ENCODE measurements at places on chromosomes 1 and 21. TPM values are rescaled to one million over a fixed set of nuclear protein-coding genes. Genes with fewer than 3 reads are reported as not detected.

DNA sequence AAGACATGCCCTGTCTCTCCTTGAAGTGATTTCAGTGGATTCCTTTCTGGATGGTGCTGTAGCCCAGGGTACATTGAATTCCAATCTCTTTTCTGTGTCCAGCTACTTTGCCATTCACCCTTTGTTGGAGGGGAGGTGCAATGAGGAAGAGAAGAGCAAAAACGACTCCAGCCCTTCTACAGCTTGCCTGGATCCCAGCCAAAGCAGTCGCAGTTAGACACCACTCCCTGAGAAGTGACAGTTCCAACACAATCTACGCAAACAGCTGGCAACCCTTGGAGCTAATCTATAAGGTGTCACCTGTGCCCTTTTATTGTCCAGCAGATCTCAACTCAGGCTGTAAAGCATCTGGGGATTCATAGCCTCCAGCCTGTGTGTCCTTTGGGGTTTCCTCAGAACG lies 4.6 kb downstream of the CD244 start:
- no peaks in the 10 kb centered on the region for H3K4me1 ChIP-seq
- no peak for DNase-seq
- H3K36me3 ChIP-seq = no peaks in the 10 kb centered on the region
- H3K27me3 ChIP-seq = no peaks in the 10 kb centered on the region

- no peaks in the 10 kb centered on the region for H3K36me3 ChIP-seq
- DNase-seq = no peak
- H3K4me3 ChIP-seq = no peak overlapping the region
- no peak overlapping the region for H3K27ac ChIP-seq
Observed at GRCh38 chr1:29713857-29714256, 477.5 kb downstream of the PTPRU start.

- peaks cover 7% of the 10 kb centered on the region for H3K27me3 ChIP-seq
- no peak for DNase-seq
- no peaks in the 10 kb centered on the region for H3K4me1 ChIP-seq
- H3K36me3 ChIP-seq = no peaks in the 10 kb centered on the region
Observed at GRCh38 chr1:143721024-143721373, 250.8 kb downstream of the FAM72C start.

- H3K4me3 ChIP-seq = peak overlapping the region; percentile 80
- DNase-seq = no peak
- H3K36me3 ChIP-seq = no peaks in the 10 kb centered on the region
- no peaks in the 10 kb centered on the region for H3K27me3 ChIP-seq
Observed at GRCh38 chr1:89842567-89843272, 21.9 kb downstream of the LRRC8D start.

DNA sequence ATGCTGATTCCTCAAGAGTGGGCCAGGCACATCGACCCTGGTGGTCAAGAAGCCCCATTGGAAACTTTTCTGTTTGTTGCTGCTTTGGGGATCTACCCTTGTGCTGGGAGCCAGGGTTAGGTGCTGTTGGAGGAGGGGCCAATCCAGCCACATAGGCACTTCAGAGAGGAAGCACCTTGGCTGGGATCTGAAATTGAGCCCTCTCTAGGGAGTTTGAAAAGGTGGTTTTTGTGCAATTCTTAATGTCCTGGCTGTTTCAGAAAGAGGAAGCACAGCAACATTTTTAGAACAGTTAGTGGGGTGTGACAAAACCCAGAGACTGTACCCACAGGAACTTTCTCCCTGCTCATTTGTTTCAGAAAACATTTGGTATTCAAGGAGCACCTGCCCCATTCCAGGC lies 17.2 kb upstream of the BEND5 start:
- peak; percentile 79 for DNase-seq
- H3K27ac ChIP-seq = peak overlapping the region; percentile 62
- H3K4me1 ChIP-seq = peaks cover 80% of the 10 kb centered on the region
- H3K27me3 ChIP-seq = no peaks in the 10 kb centered on the region
- no peaks in the 10 kb centered on the region for H3K36me3 ChIP-seq
- no peak overlapping the region for H3K4me3 ChIP-seq

NBPF3 gene
- 10.0 TPM for total RNA-seq

DENND2C gene
- total RNA-seq = 2.6 TPM

FTCD gene
- not detected for total RNA-seq

DNA sequence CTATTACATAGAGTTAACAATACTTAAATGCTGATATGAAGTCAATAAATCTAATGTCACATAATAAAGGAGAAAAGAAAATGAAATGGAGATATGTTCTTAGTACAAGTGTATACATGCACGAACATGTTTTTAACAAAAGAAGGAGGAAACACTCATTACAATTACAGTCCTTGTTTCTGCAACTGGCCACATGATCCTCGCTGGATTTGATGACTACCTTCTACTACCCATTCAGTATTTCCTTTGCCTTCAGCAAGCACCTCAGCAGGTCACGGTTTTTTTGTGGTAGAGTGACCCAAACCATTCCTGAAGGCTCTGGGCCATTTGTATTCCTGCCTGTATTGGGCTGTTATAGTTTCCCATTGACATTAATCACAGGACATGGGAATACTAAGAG lies 172.8 kb upstream of the CXADR start:
- H3K27me3 ChIP-seq = no peaks in the 10 kb centered on the region
- no peaks in the 10 kb centered on the region for H3K4me1 ChIP-seq
- H3K27ac ChIP-seq = no peak overlapping the region
- H3K36me3 ChIP-seq = no peaks in the 10 kb centered on the region
- H3K4me3 ChIP-seq = no peak overlapping the region

TRIM45 gene
- 3.6 TPM for total RNA-seq

TDRKH gene
- 14.1 TPM for total RNA-seq

PADI1 gene
- not detected for total RNA-seq

HIPK1 gene
- 76.0 TPM for total RNA-seq

GRCh38 chr21:35945089-35945671 lies 115.1 kb downstream of the SETD4 start:
- no peak overlapping the region for H3K27ac ChIP-seq
- no peaks in the 10 kb centered on the region for H3K4me1 ChIP-seq
- H3K27me3 ChIP-seq = no peaks in the 10 kb centered on the region
- no peaks in the 10 kb centered on the region for H3K36me3 ChIP-seq
- no peak for DNase-seq

OR2T33 gene
- not detected for total RNA-seq

TRIM67 gene
- total RNA-seq = not detected

GRCh38 chr1:3357526-3358297 lies 96.8 kb upstream of the ARHGEF16 start:
- H3K36me3 ChIP-seq = no peaks in the 10 kb centered on the region
- no peak overlapping the region for H3K4me3 ChIP-seq
- H3K27me3 ChIP-seq = no peaks in the 10 kb centered on the region
- DNase-seq = no peak
- H3K27ac ChIP-seq = no peak overlapping the region

MYCL gene
- total RNA-seq = 5.5 TPM

GRCh38 chr21:37164742-37165141 lies 91.7 kb downstream of the TTC3 start:
- H3K27ac ChIP-seq = no peak overlapping the region
- no peak overlapping the region for H3K4me3 ChIP-seq
- no peak for DNase-seq
- H3K27me3 ChIP-seq = no peaks in the 10 kb centered on the region
- no peaks in the 10 kb centered on the region for H3K4me1 ChIP-seq

DNA sequence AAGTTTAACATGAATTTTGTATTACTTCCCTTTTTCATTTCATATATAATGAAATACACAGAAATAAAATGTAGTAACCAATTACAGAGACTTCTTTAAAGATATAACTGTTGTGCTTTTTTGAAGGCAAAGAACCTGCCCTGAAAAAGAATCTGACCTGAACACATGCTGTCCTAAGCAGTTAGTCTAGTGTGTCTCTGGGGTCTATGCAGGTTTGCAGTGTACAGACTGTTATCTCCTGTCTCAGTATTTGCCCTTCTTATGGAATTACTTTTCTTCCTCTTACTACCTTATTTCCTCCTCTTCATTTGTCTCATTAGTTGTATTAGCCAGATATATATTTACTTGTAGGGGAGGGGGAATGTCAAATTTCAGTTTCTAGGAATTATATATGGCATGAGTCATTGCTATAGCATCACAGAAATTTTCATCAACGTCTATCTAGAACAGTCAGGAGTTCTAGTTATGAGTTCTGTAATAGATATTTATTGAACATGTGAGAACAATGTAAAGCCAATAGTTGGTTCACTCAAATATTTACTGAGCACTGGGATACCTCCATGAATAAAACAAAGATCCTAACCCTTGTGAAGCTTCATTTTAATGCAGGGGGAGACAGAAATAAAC lies 28.4 kb upstream of the PLEKHO1 start:
- no peaks in the 10 kb centered on the region for H3K4me1 ChIP-seq
- H3K36me3 ChIP-seq = no peaks in the 10 kb centered on the region
- no peak for DNase-seq
- H3K4me3 ChIP-seq = no peak overlapping the region
- H3K27ac ChIP-seq = no peak overlapping the region
- H3K27me3 ChIP-seq = no peaks in the 10 kb centered on the region

RGSL1 gene
- not detected for total RNA-seq

CXADR gene
- total RNA-seq = 4.8 TPM

GRCh38 chr1:173042806-173043205 lies 7.9 kb downstream of the TNFSF18 start:
- H3K4me3 ChIP-seq = no peak overlapping the region
- no peak for DNase-seq
- no peak overlapping the region for H3K27ac ChIP-seq
- no peaks in the 10 kb centered on the region for H3K27me3 ChIP-seq

- peaks cover 77% of the 10 kb centered on the region for H3K4me1 ChIP-seq
- H3K27ac ChIP-seq = peak overlapping the region; percentile 93
- DNase-seq = peak; percentile 83
Observed at GRCh38 chr21:46459356-46460112, 843 bp downstream of the DIP2A start.

GRCh38 chr1:16088351-16088911 lies 15.0 kb upstream of the FAM131C start:
- H3K27me3 ChIP-seq = no peaks in the 10 kb centered on the region
- H3K27ac ChIP-seq = no peak overlapping the region
- no peaks in the 10 kb centered on the region for H3K36me3 ChIP-seq
- no peaks in the 10 kb centered on the region for H3K4me1 ChIP-seq
- no peak for DNase-seq

DNA sequence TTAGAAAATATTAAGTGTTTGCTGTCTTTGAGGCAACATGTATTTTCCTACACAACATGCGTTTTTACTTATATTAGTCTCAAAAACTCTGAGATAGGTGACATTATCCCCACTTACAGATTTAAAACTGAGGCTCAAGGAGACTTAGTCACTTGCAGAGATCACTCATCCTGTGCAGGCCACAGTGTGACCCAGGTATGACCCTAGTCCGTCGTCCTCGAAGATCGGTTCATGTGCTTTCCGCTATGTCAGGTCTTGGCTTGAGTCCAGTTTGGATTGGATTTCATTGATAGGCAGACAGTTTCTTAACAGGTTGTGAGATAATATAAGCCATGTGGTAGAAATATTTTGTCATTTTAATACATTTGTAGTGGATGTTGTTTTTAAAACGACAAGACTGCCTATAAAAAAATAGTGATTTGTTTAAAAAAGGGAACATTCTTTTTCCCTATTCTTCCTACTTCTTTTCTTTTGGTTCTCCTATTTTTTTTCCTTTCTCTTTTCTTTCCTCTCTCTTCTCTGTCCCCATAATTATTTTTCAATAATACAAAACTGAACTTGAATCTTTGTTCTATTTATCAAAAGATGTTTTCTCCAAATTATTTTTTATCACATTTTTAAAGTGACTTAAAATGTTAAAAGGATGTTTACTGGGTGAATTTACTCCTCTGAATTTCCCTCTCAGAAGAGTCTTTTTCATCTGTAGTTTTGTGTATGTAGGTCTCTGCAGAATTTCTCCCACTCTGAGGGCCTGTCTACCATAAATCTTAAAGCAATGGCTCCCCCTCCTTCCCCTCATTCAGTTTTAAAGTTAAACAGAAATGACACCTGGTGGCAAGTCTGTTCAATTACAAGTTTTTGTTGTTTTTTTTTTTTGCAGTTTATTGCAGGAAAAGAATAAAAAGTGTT lies 81.8 kb downstream of the PHTF1 start:
- no peaks in the 10 kb centered on the region for H3K36me3 ChIP-seq
- no peak overlapping the region for H3K4me3 ChIP-seq
- H3K27ac ChIP-seq = no peak overlapping the region
- no peaks in the 10 kb centered on the region for H3K27me3 ChIP-seq
- H3K4me1 ChIP-seq = peaks cover 9% of the 10 kb centered on the region

KANK4 gene
- 0.79 TPM for total RNA-seq

DNA sequence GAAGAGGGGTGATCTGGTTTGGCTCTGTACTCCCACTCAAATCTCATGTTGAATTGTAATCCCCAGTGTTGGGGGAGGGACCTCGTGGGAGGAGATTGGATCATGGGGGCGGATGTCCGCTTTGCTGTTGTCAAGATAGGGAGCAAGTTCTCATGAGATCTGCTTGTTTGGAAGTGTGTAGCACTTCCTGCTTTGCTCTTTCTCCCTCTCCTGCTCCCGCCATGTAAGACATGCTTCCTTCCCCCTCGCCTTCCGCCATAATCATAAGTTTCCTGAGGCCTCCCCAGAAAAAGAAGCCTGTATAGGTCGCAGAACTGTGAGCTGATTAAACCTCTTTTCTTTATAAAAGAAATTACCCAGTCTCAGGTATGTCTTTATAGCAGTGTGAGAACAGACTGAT lies 27.9 kb downstream of the MYOM3 start:
- H3K27ac ChIP-seq = no peak overlapping the region
- peaks cover 6% of the 10 kb centered on the region for H3K27me3 ChIP-seq
- H3K4me3 ChIP-seq = no peak overlapping the region
- no peak for DNase-seq

UTS2 gene
- total RNA-seq = not detected

ELK4 gene
- 52.8 TPM for total RNA-seq

- peaks cover 2% of the 10 kb centered on the region for H3K27me3 ChIP-seq
- peak overlapping the region; percentile 57 for H3K27ac ChIP-seq
- peaks cover 55% of the 10 kb centered on the region for H3K4me1 ChIP-seq
- peak; percentile 84 for DNase-seq
- no peaks in the 10 kb centered on the region for H3K36me3 ChIP-seq
Observed at GRCh38 chr1:23548704-23549143, 10.6 kb downstream of the ID3 start.

DNA sequence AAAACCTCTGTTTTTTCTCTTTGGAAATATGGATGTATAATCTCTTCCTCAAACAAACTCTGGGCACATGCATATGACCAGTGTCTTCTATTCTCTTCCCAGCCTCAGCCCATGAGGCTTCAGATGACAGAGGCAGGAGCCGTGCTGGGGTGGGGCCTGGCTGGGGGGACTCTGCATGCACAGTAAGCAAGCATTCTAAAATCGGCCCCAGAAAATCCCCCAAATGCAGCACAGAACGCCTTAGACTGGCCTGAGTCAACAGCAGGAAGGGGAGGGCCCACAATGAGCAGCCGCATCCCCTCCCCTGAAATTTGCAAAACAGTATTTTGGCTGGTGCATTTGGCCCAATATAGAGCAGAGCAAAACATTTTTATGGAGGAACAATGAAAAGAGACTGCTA lies 47.8 kb downstream of the ITPKB start:
- H3K4me3 ChIP-seq = no peak overlapping the region
- no peaks in the 10 kb centered on the region for H3K36me3 ChIP-seq
- H3K4me1 ChIP-seq = peaks cover 95% of the 10 kb centered on the region
- no peaks in the 10 kb centered on the region for H3K27me3 ChIP-seq

- no peak for DNase-seq
- H3K4me1 ChIP-seq = peaks cover 58% of the 10 kb centered on the region
- H3K27ac ChIP-seq = no peak overlapping the region
- peaks cover 85% of the 10 kb centered on the region for H3K36me3 ChIP-seq
- H3K27me3 ChIP-seq = no peaks in the 10 kb centered on the region
Observed at GRCh38 chr1:28744184-28744583, 7.4 kb downstream of the YTHDF2 start.

GRCh38 chr21:27291006-27291405 lies 324.1 kb upstream of the ADAMTS5 start:
- H3K27me3 ChIP-seq = no peaks in the 10 kb centered on the region
- no peaks in the 10 kb centered on the region for H3K4me1 ChIP-seq
- no peak overlapping the region for H3K4me3 ChIP-seq
- H3K27ac ChIP-seq = no peak overlapping the region
- no peak for DNase-seq

All from spleen (tissue), 13 donors.